H4 (cell line): ENCODE measurements at places on chromosomes 5 and 9. TPM values are rescaled to one million over a fixed set of nuclear protein-coding genes. Genes with fewer than 3 reads are reported as not detected.

Gene FST
- total RNA-seq, result 13.6 and 16.7 TPM in 2 replicates

DNA sequence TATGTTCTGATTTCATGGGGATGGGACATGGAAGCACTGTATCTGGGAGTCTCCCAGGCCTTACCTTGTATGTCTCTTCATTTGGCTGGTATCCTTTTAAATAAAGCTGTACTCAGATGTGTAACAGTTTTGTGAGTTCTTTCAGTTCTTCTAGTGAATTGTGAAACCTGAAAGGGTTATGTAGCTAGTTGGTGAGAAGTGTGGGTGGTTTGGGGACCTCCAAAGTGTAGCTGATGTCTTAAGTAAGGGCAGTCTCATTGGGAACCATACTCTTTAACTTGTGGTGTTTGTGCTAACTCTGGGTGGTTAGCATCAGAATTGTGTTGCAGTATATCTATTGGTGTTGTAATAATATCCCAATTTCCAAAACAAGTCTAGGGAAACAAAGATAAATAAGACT lies 166.9 kb upstream of the CCNH start:
- no peak for DNase-seq

- DNase-seq, result no peak
Measured at GRCh38 chr5:115458003-115458409, 86.6 kb downstream of the FEM1C start.

- no peak for DNase-seq
Measured at GRCh38 chr5:142100307-142100706, 8.3 kb upstream of the NDFIP1 start.

DNA sequence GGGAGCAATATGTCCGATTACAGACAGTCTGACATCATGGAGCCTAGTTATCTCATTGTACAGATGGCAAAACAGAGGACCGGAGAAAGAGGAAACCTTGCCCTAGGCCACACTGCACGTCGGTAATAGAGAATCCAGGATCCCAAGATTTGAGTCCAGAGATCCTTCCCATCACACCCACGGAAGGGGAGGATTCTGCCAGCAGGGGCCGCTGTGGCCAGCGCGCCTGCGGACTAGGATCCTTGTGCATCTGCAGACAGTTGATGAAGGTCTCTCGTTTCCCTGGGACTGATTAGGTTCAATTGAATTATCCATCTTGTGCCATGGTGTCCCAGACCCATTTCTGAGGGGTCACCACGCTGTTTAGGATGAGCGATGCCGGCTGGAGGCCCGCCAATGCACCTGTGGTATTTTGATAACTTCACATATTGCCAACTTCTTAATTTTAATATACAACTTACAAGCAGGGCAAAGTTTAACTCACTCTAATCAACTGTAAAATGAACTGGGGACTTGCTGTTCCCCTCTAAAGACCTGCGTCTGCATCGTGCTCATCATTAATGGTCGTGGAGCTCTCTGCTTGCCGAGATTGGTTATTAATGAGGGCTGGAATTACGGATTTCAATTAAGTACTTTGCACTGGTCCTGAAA lies 592.7 kb upstream of the BRINP1 start:
- no peak for DNase-seq

Gene RASEF
- 0.08 TPM in 1 of 2 replicates, not detected in the other for total RNA-seq

Gene IL5
- total RNA-seq, result not detected in 2 replicates

- no peak for DNase-seq
Measured at GRCh38 chr5:136015003-136015375, 13.8 kb upstream of the TGFBI start.
